RPMI8226 (cell line): ENCODE measurements at places on chromosomes 1 and 21.
A peak's percentile ranks its signal among the peaks of the same experiment; 100 is the strongest.

DNA sequence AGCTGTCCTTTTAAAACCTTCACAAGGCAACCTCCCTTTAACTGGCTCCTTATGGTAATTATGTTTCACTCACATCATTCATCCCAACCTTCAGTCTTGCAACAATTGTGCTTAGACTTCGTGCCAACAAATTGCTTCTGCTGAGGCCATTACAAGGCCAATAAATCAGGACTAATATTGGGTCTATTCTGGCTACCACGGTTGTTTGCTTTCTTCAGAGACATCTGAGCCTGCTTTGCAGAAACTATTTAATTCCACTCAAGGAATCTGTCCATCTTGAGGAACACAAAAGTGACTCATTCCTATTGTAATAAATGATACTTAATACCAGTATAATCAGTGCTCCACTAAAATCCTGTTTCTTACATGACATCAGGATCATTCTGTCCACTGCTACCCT lies 2.6 kb upstream of the GSTM4 start:
- DNase-seq: no peak

- DNase-seq: no peak
These were observed 70.6 kb upstream of the GORAB start for GRCh38 chr1:170461291-170461747.

DNA sequence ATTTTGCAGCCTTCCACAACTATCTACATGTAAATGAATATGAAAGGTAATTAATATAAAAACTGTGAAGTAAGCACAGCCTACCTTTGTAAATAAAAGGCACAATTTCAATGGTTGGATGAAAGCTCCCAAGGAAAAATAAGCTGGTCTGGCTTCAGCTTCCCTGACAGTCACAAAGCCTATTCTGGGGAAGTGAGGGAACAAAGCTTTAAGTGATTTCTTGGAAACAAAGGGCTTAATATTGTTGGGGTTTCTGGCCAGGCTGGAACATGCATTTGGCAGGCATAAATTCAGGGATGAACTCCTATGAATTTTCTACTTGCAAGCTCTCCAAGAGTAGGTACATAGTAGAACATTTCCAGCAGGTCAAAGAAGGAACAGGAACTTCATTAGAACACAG lies 17.3 kb downstream of the BCAS2 start:
- no peak for DNase-seq

DNA sequence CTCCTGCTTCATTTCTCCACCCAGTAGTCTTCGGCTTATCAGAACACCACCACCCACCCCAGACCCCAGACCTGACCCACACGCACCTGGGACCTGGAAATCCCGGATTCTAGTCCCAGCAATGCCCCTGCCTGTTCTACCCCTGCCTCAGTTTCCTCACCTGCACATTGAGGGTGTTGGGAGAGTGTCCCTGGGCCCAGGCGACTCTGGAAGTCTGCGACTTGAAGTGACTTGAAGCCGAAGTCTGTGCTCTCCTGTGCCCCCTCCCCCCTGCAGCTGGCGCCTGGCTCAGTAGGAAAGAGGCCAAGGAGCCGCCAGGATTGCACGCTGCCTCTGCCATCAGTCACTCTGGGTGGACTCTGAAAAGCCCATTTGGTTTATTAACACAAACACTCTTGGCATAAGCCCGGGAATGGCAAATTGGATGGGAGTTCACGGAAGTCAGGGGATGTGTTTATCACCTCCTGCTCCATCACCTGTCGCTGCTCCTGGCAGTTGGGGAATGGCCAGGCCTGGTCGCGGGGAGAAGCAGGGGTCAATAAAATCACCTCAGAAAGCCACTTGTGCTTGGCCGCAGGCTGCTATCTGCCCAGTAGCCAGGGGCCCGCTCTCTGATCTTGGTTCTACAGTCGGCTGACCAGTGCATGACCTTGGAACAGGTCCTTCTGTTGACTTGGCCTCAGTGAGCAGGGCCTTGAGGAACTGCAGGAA lies 132.7 kb downstream of the ACTL8 start:
- no peak for DNase-seq

GRCh38 chr1:119636491-119637089 lies 11.5 kb downstream of the ZNF697 start:
- no peak for DNase-seq

- no peak for DNase-seq
These were observed 54.6 kb upstream of the NCAM2 start for GRCh38 chr21:20943561-20943997.

DNA sequence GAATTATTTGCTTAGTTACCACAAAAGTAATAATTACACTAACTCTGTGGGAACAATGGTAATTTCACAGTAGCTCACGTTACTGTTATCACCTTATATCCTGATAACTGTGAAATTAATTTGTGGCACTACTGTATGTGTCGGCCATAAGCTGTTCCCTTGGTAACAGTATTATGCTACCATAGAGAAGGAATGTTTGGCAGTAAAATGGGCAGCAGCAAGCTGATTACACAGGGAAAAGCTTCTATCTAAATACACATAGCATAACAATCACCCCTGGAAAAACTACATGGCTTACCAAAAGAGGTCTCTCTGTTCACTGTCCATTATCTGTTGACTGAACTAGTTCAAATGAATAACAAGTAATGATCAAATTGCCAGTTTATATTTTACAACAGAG lies 124.1 kb downstream of the DPYD start:
- DNase-seq: no peak

GRCh38 chr1:194535369-194535768 lies 1349.0 kb upstream of the B3GALT2 start:
- no peak for DNase-seq

GRCh38 chr1:23553231-23554126 lies 5.8 kb downstream of the ID3 start:
- no peak for DNase-seq

- DNase-seq: peak; percentile 36
These were observed 6.5 kb downstream of the CAPN9 start for GRCh38 chr1:230753586-230754251.

DNA sequence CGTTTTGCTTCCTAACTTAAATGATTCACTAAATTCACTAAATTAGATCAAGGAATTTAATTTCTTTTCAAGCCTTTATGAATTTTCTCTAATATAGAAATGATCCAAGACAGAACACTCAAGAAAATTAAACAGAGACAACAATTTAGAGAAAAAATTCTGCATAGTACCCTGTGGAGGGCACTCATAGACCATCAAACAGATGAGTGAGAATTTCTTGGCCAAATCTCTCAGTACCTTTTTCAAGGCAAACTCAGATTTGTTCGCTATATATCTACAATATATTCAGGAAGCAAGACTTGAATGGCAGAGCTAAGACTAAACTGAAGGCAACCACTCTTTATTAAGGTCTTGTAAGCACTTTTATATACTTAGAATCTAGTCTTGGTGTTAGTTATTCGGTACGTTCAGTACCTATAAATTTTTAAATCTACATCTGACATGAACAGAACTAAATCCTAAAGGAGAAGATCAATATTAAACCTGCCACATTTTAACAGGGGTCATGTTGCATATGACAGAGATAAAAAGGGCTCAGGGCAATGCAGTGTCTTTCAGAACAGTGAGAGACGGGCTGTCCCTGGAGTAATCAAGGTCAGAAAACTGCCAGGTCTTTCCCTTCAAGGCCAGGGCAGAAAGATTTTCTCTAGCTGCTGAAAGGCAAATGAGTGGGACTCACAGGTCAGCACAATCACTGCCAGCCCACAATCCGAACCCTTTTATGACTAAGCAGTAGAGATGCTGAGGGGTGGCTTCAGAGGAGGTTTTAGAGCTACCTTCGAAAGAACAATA lies 118.8 kb upstream of the TMPRSS15 start:
- DNase-seq: peak; percentile 10
